Epithelial cell of umbilical artery (primary cell): ENCODE measurements at places on chromosomes 16 and 17. TPM values are rescaled to one million over a fixed set of nuclear protein-coding genes. Genes with fewer than 3 reads are reported as not detected.

TBC1D3I gene
- total RNA-seq = not detected in 2 replicates

CARD14 gene
- total RNA-seq = not detected in 2 replicates

KRTAP17-1 gene
- not detected in 2 replicates for total RNA-seq

NETO2 gene
- total RNA-seq = 31.2 and 33.7 TPM in 2 replicates

CACNG4 gene
- not detected in 2 replicates for total RNA-seq
